Stimulated activated CD8-positive, alpha-beta memory T cell treated with anti-CD3 and anti-CD28 coated beads, Interleukin-4, amount 100 ng/mL, for 24 hours (primary cell): ENCODE measurements at places on chromosomes 2 and 18.

GRCh38 chr2:202831242-202832220 is 40.0 kb downstream of the ICA1L start:
- peak; percentile 10 for DNase-seq

DNA sequence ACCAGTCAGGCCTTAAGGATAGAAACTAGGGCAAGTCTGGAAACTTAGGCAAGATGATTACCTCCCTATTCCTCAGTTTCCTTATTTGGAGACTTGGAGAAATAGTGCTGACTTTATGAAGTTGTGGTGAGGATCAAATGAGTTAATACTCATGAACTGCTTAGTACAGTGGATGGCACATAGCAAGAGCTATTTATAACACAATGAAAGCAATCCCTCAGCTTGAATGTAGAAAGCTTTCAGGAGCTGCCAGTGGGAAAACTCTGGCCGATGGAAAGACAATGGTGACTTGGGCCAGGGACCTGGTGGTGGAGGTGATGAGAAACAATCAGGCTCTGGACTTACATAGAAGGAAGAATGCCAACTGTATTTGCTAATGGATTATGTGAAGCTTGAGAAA is 269.4 kb upstream of the THUMPD2 start:
- no peak for DNase-seq

- DNase-seq = no peak
Observed at GRCh38 chr18:7579176-7579917, 12.2 kb downstream of the PTPRM start.

- no peak for DNase-seq
Observed at GRCh38 chr2:29239209-29239960, 124.2 kb downstream of the CLIP4 start.

DNA sequence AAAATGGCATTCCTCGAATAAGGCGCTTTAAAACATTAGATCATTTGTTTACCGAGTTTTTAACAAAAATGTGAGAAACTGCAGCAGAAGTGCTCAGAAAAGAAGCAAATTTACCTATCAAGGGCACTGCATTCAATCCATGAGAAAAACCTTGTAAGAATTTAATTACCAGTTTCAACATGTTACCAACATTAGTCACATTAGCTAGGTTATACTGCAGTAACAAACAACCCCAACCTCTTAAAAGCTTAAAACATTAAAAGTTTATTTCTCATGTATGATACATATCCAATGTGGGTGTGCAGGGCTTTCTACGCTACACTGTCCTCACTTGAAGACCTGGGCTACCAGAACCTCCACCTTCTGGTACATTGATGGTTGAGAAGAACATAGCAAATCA is 68.1 kb upstream of the CCBE1 start:
- DNase-seq = no peak

GRCh38 chr2:238190445-238190844 is 13.1 kb downstream of the ILKAP start:
- no peak for DNase-seq

DNA sequence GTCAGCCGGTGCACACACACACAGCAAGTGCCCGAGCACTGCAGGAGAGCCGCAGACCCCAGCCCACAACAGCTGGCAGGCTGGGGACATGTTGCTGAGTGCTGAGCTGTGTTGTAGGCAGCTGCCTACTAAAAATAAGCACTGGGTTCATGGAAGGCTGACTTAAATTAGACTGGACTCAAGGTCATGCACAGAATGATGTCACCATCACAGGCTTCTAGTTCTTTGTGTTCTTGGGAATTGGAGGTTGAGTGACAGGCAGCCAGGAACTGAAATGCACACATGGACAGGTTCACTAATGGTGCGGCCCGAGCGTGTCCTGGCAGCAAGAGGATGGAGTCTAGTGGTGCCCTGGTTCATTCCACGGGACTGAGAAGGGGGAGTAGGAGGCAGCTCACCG is 71.3 kb downstream of the VWA3B start:
- no peak for DNase-seq

DNA sequence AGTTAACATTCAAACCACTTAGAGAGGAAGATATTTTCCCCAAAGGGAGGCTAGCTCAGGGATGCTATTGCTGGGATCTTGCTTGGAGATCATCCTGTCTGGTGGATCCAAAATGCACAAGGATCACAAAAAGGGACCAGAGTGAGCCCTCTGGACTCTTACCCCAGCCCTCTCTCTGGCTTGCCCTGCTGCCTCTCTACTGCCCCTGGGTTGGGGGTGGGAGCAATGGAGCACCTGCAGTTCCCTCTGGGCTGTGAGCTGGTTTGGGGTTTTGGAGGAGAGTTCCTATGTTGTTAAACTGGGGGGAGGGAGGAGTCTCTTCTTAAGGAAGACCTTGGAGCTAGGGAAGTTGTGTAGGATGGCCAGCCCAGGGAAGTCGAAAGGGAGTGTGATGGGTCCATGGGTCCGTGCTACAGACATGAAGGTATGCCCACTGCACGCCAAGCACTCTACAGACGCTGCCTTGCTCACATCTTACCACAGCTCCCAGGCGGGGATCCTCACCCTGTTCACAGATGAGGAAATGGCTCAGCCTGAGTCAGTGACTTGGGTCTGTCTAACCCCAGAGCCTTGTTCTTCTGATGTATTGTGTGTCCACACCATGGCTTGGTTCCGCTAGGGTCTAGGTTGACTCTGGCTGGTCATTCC is 3.8 kb downstream of the LBH start:
- no peak for DNase-seq

- DNase-seq = peak; percentile 58
Observed at GRCh38 chr18:76405681-76406356, 89.2 kb downstream of the ZNF516 start.

GRCh38 chr2:98382086-98382485 is 35.8 kb downstream of the CNGA3 start:
- DNase-seq = no peak

DNA sequence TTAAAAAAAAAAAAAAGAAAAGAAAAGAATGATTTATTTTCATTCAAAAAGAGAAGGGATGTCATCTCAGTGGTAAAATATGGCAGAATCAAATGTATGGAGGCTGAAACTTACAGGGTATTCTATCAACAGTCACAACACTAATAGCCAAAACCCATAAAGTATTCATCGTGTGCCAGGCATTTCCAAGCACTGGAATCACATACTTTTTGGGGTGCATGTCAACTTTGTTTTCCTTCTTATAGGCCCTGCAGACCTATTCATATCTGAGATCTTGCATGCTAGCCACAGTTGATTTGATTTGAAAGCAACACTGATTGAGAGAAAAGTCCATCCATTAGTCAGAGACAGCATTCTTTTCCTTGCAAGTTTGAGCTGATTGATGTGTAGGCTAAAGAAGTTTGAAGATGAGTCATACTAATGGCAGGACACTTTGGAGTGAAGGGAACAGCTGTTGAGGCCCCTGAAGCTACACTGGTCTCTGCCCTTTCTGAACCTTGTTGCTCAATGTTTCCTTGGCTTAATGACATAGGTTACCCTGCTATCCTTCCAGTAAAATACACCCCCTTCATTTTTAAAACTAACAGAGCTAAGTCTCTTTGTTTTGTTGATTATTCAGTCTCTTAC is 22.0 kb downstream of the KATNAL2 start:
- DNase-seq = no peak

DNA sequence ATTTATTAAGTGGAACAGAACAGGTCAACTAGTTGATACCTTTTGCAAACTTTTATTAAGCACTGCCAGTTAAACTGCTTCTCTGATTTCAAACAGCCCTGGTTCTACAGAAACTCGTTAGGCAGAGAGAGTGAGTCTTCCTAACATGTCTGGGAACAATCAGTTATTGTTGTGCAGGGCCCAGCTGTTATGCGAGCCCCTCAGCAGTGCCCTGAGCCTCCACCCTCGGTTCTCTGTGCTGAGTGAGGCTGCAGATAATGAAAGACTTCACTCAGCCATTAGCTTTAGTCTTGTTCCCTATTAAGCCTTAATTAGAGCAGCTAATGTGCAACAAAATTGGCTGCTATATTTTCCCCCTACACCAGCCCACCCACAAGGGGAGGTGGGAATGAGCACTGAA is 39.6 kb downstream of the KCTD18 start:
- DNase-seq = no peak

GRCh38 chr2:99926986-99927385 is 215.4 kb downstream of the AFF3 start:
- no peak for DNase-seq

GRCh38 chr2:6237039-6237660 is 545.0 kb downstream of the SOX11 start:
- DNase-seq = no peak

DNA sequence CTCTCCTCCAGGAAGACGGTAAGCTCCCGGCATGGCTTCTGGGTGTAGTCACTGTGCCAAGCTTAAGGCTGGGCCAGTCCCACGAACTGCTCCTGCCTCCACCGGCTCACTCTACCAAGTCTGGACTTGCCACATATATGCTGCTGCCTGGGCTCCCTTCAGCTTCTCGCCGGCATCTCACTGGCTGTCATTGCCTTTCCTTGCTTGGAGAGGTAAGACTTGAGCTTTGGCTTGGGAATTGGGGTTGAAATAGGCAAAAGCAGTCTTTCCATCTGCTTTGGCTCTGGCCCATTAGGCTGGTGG is 481.0 kb downstream of the TGIF1 start:
- no peak for DNase-seq

DNA sequence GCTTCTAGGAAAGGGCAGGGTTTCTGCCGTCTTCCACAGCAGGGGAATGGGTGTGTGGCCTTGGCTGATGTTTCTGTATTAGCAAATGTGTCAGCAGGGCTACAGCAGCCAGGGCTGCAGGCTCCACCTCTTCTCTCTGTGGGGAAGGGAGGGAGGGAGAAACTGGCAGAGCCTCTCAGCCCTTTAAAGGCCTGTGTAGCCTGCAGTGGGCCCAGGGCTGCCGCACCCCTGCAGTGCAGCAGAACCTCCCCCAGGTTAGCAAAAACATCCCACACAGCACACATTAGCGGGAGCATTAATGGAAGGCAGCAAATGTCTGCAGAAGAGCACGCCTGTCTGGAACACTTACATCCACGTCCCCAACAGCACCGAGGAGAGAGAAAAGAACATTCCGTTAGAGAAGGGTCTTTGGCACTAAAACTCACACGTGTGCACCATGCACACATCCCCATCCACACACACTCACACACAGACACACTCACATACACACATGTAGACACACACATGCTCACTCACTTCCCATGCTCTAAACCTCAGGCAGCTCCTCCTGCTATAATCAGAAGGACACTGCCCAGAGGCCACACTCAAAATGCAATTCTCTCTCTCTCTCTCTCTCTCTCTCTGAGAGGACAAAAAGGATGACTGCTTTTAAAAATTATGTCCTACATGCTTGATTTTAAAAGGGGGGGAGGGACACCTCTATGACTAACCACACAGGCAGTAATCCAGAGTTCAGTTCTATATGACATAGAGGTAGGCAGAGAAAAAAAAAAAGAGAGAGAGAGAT is 24.1 kb downstream of the MRPL35 start:
- DNase-seq = no peak

DNA sequence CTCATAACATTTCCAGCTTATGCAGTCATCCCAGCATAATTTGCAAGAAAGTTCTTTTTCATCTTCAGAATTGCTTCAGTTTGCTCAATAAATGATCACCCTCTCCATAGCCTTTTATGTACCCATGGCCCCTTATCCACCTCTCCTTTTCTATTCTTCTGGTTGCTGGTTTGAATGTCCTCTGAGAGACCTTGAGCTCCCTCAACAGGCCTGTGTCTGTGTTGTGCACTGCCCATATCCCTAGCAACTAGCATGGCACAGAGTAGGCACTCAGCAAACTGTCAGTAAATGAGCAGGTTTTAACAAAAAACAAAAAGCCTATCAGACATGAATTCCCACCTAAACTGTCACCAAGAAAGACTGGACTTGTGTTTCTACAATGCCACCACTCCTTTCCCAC is 160.5 kb downstream of the AKAIN1 start:
- DNase-seq = no peak

GRCh38 chr2:36322108-36322507 is 33.5 kb upstream of the CRIM1 start:
- DNase-seq = no peak

DNA sequence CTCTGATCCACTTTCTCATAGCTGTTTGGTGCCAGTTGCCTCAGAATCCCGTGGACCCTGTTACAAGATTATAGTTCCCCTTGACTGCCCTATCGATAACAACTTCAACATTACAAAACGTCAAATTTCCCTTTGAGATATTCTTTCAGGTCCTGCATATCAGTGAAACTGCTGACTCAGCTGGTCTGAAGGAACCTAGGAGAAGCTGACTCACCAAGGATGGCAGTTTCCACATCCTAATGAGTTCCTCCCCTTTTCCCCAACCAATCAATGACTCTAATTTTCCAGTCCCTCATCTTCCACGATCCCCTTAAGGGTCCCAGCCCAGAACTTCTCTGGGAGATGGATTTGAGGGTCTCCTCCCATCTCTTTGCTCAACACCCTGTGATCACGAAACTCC is 27.6 kb upstream of the GNAL start:
- no peak for DNase-seq

GRCh38 chr18:59612381-59612780 is 84.8 kb downstream of the CCBE1 start:
- DNase-seq = no peak

GRCh38 chr2:230226051-230226551 is 565 bp downstream of the SP140 start:
- DNase-seq = no peak

DNA sequence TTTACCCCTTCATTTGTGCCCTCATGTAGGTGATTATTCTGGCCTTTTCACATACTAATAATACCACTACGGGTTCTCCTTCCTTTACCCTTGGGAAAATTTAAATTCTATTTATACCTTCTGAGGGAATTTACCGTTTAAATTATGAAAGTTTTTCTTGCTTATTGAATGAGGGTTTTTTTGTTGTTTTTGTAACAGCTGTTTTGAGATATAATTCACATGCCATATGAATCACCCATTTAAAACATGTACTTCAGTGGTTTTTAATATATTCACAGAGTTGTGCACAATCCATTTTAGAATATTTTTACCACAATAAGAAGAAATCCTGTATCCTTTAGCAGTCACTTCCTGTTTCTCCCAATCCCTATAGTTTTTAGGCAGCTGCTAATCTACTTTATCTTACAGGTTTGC is 54.7 kb downstream of the EML4 start:
- no peak for DNase-seq

DNA sequence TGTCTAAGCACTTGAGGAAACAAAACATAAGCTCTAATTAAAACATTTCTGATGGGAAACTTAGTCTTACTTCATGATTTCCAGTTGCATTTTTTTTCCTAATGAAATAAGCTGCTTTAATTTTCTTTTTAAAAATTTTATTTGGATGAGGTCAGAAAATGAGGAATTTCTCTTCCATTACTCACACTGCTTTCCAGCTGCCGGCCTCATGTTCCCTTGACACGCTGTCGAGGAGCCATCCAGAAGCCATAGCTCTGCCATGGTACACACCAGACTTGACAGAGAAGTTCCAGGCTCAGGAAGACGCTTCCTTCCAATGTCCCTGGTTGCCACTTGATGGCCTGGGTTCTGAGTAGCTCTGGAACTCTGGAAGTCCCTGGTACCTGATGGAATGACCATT is 12.1 kb upstream of the MAPRE2 start:
- no peak for DNase-seq

DNA sequence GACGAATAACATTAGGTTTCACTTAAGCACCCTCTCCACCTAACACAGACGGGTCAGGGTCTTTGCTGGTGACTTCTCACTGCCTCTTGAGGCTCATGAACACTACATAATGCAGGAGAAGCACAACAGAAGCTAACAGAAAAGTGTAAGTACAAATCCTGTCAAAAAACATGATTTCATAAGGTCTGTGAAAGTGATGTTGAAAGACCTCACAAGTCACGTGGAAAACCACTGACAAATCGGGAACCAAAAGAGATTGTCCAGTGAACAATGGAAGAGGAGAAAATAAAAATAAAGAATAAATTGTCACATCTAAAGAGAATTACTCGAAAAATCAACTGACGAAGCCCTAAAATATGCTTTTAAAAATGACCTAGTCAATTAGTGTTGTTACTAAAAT is 14.0 kb downstream of the PSD4 start:
- DNase-seq = no peak
